ENCODE measurements at places on chromosomes 7 and 10.

GRCh38 chr10:27225642-27226257 lies 14.8 kb downstream of the ACBD5 start:
- no peak for DNase-seq

DNA sequence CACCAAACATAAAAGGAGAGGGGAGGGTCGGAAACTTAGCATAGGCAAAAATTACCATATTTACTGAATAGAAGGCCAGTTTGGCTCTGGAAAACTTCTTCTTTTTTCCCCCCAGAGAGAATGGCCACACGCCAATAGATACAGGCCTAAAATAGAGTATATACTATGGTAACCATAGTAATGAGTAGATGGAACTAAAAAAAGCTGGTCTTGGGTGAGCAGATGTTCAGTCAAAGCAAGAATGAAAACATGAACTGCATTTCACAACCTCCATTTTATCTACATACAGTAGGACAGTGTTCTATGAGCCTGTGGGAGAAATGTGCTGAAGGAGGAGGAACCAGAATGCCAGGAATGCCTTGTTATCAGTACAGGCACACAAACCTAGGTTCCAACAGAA lies 141.7 kb upstream of the SEMA3A start:
- no peak for DNase-seq

DNA sequence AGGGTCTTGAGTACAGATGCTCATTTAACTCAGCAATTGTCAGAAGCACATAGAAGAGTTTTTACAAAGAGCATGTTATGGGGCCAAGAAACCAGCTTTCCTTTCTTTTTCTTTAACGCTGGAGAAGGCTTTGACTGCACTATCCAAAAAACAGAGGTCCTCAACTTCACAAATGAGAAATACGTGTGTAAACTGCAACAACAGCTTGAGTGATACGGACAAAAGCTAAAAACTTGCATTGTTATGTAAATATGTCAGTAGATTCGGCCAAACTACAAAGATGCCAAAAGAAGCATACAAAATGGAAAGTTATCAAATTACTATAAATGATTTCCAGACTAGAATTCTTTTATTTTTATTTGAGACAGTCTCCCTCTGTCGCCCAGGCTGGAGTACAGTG lies 62.4 kb upstream of the C10orf90 start:
- DNase-seq, result no peak

DNA sequence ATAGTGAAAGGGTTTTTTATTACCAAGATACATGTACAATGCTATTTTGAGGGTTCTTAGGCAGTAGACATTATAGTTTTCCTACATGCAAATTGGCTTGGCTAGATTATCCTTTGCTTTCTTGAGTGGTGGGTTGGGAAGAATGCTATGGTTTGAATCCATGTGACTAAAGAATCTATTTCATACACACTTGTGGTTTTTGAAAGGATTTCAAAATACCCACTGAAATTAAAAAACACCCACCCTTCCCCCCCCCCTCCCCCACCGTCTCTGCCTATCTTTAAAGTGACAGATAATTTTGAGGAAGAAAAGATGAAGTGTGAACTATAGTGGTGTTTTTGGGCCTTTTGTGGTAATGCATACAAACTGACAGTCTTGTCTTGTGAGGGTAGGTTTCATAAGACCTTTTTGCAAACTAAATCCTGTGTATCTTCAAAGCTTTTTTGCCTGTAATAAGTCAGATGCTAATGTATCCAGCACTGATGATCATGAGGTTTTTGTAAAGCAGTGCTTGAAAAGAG lies 90.9 kb downstream of the TPST1 start:
- no peak for DNase-seq

GRCh38 chr10:58362027-58362789 lies 23.0 kb upstream of the TFAM start:
- no peak for DNase-seq

- no peak for DNase-seq
Measured at GRCh38 chr10:42785759-42786158, 3.2 kb downstream of the BMS1 start.

GRCh38 chr7:39406467-39406866 lies 159.7 kb upstream of the YAE1 start:
- no peak for DNase-seq

DNA sequence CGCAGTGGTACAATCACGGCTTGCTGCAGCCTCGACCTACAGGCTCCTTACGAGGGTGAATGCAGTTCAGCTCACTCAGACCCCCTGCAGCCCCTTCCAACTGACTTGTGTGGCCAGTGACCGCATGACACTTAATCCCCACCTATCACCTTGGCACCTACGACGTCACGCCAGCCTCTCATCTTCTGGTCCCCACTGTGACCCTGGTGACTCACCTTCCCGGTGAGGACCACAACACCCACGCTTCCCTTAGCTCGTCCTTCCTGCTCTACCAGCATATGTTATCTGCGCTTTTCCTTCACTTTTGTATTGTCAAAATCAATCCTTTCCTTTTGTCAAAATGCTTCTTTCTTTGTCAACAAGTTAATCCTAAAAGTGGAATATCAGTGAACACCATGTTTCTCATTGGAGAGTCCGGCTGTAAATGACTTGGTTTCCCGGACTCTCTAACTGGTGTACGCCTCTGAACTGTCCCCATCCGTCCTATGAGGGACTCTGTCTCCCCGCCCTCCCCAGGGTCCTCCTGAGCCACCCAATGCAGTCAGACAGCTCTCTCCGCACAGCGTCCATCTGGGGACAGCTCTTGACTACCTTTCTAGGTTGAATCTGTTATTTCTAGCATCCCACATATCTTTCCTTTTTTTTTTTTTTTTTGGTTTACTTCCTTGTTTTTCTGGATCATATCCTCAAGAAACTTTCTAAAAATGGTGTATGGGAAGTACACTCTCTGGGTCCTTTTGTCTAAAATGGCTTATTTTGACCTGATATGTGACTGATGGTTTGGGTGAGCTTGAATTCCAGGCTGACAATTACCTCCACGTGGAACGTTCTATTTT lies 37.3 kb downstream of the CFAP46 start:
- DNase-seq, result peak; percentile 13

- peak; percentile 55 for DNase-seq
Measured at GRCh38 chr7:13850185-13850752, 139.2 kb downstream of the ETV1 start.

DNA sequence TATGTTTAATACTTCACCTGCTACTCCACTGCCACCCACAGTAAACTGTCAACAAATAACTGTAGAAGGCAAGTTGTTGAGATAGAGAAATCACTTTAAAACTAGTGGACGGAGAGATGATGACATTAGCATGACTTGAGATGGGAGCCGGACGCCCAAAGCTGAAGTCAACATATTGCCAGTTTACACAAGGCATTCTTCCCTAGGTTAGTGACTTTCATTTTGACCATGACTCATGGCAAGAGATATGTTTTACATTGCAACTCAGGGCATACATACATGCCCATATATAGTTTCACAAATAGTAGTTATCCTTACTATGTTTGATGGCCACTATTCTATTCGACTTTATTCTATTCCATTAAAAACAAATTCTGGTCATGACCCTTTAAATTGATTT lies 296.6 kb downstream of the PLXNA4 start:
- DNase-seq, result no peak

DNA sequence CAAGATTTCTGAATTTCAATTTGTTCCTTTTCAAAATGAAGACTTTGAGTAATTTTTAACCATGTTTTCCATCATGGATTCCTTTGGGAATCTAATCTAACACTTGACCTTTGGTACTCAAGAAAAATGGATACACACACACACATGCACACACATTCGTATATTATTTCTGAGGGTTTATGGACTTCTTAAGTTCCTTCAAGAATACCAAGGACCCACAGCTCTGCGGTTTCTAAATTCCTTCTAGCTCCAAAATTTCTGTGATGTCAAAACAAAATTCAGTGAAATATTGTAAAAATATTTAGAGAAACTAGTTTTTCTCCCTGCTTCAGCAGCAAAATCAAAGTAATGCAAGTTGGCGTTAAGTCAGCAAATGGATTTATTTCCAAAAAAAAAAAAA lies 98.3 kb upstream of the FAM13C start:
- DNase-seq, result no peak

- DNase-seq, result no peak
Measured at GRCh38 chr10:76774987-76775603, 862.5 kb downstream of the KCNMA1 start.

DNA sequence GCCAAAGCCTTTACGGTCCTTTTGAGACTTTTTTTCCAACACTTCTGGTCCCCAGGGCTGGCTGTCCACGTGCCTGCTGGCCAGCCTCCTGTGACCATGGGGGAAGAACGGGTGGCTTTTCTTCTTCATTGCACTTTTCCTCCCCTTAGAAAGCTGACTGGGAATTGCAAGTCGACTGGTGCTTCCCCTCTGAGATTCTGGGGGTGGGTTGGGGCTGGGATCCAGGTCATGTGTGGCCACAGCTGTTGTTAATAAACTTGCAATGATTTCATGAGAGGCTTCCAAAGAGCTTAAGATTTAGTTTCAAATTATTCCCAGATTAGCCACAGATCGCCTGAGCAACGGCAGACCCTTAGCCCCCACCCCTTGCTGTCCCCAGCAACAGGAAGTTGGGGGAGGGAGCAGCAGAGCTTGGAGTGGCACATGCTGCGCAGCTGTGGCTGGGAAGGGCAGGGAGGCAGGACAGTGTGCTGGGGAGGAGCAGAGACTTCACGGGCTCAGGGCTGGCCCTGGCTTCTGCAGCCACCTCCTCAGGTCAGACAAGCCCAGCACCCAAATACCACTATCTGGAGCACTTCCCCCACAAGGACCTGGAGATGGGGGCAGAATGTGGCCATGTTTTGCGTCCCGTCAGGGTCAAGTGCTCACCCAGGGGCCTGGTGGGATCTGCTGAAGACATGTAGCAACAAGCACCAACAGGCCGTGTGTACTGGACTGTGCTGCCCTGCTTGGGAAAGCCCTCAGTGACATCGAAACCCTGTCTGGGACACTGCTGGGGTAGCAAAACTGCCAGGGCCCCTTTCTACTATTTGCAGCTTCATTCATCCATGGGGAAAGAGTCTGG lies 147.1 kb downstream of the RNF216 start:
- no peak for DNase-seq

GRCh38 chr10:98238391-98238790 lies 29.6 kb downstream of the LOXL4 start:
- no peak for DNase-seq

GRCh38 chr10:43605850-43606322 lies 352 bp upstream of the ZNF485 start:
- no peak for DNase-seq

- no peak for DNase-seq
Measured at GRCh38 chr10:127353544-127353943, 157.2 kb upstream of the INSYN2A start.

- no peak for DNase-seq
Measured at GRCh38 chr7:97844036-97844435, 28.2 kb downstream of the ASNS start.

GRCh38 chr7:98795741-98796493 lies 73.9 kb downstream of the TMEM130 start:
- DNase-seq, result no peak
